Activated CD8-positive, alpha-beta memory T cell treated with anti-CD3 and anti-CD28 coated beads for 24 hours (primary cell): ENCODE measurements at places on chromosomes 2 and 18.

GRCh38 chr18:60196836-60197606 lies 175.6 kb downstream of the MC4R start:
- no peak for DNase-seq

DNA sequence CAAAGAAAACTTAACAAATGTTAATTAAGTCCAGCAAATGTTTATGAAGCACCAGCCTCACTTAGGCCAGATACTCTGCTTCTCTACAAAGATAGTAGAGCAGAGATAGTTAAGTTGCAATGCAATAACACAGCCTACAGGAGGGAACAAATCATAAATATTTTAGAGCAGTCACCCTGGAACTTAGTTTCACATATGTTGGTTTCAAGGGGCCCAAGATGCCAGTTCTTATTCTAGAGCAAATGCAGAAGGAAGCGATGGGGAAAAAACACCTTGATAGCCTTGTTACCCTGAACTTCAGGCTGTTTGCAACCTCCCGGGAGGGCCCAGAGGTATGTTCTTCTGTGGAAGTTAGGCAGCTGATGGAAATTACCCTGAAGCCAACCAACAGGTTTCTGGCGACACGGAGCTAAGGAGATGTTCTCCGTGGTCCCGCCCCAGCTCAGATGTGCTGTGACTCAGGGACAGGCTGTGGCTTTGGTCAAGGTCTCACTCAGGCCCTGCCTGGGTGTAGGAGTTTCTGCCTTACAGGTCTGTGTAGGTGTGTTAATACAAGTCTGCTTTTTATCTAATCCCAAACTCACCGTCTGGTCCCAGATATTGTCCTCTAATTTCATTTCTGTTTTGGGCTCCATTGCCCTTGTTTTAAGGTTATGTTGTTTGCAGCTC lies 3.8 kb downstream of the CTIF start:
- DNase-seq: no peak

- DNase-seq: no peak
Measured at GRCh38 chr2:121873864-121874263, 118.4 kb downstream of the TSN start.

DNA sequence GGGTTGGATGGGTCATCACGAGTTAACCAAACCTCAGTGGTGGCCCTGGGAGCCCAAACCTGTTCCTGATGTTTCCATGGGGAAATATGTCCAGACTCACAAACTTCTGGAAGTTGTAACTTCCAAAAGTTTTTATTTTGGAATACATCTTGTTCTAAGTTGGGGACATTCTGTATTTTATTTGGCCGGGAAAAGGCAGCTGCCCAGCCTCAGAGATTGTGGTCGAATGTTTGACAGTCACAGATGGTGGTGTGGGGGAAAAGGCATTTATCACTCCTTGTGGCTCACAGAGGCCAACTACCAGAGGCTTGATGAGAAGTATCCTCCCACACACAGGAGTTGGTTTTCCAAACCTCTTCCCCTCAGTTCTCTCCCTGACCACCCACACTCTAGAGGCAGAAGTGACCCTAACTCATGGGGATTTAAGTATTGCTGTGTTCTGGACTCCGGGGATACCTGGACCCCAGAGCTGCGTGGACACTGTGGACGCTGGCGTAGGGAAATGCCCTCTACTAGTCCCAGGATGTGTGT lies 124.7 kb upstream of the PPP1CB start:
- DNase-seq: no peak

GRCh38 chr18:24584205-24584604 lies 123.8 kb downstream of the HRH4 start:
- DNase-seq: no peak

GRCh38 chr2:232213176-232213575 lies 165.4 kb upstream of the ALPP start:
- no peak for DNase-seq

- DNase-seq: no peak
Measured at GRCh38 chr2:68236876-68237275, 15.5 kb downstream of the PPP3R1 start.

DNA sequence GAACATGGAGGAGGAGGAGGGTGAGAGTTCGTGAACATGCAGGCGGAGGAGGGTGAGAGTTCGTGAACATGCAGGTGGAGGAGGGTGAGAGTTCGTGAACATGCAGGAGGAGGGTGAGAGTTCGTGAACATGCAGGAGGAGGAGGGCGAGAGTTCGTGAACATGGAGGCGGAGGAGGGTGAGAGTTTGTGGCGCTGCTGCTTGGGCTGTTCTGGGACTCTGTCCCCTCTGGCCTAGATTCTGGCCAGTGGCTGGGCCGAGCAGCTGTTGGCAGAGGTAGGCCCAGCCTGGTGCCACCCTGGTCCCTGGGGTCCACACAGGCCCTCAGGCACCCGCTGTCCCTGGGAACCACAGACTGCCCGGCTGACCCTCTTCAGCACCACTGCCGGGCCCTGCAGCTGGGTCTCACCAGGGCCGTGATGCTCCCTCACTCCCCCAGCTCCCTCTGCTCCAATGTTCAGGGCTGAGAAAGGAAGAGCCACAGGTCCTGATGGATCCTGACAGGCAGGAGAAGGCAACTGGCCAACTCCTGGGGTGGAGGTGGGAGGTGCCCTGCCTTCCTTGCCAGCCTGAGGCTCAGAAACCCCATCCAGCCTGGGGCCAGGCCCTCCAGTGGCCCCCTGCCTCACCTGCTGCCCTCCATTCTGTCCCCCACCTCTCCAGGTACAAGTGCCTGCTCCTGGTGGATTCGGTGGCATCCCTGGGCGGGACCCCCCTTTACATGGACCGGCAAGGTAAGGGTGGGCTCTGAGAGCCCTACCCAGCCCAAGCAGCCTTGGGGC lies 3.9 kb downstream of the AGXT start:
- no peak for DNase-seq

DNA sequence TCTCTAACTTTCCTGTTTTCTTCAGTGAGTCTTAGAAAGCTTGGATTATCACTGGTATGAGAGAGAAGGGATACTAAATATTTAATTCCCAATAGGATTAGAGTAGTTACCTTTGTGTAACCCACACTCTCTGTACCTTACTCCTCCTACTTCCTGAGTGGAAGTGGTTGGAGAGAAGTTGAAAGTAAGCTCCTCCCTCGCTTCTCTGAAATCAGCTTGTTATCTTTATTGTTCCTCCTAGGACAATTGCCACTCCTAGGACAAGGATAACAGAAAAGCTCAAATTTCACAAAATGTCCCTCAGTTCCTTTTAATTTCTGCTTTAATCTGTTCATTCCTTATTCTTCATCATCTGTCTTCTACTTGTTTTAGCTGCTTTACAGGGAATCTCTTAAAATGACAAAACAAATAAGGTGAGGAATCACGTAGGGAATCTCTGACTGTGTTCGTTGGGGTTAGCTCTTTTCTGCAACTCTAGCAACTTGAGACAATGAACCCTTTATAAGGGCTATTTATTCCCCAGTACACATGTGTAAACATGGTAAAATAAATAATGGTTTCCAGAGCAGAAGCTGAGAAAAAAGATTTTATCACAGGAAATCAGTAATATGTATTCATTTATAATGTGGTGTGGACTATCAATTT lies 8.6 kb downstream of the ITPRID2 start:
- no peak for DNase-seq

- no peak for DNase-seq
Measured at GRCh38 chr2:174628528-174629169, 31.0 kb upstream of the WIPF1 start.

GRCh38 chr18:2572171-2572569 lies 813 bp downstream of the NDC80 start:
- DNase-seq: no peak

DNA sequence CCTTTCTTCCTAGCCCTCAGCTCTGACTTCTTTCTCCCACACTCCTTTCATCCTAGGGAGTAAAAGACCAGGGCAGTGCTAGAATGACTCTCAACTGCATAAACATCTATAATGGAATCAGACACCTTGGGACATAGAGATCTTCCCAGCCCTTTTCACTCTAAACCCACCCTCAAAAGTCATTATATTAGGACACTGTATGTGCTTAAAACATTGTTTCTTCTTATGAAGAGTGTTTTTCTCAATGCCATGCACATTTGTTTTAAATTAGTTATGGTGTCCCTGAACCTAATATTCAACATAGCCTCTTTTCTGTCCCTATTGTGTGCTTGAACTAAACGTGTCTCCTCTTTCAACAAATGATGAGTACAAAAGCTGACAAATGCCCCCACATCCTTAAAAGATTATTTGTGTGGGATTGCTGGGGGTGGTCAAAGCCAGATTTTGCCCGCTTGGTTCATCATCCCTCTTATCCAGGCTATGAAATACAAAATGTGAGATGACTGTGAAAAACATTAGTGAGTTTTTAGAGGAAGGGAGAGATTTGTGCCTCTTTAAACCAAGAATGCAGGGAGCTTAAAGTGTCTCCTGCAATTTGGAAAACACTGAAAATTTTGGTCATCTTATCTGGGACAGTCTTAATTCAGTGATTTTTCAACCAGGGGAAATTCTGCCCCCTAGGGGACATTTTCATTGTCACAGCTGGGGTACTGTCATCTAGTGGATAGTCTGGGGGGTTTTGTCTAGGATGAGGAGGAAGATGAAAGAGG lies 29.0 kb downstream of the SERPINB5 start:
- no peak for DNase-seq

- DNase-seq: peak; percentile 24
Measured at GRCh38 chr2:71614976-71615766, 161.8 kb downstream of the DYSF start.

DNA sequence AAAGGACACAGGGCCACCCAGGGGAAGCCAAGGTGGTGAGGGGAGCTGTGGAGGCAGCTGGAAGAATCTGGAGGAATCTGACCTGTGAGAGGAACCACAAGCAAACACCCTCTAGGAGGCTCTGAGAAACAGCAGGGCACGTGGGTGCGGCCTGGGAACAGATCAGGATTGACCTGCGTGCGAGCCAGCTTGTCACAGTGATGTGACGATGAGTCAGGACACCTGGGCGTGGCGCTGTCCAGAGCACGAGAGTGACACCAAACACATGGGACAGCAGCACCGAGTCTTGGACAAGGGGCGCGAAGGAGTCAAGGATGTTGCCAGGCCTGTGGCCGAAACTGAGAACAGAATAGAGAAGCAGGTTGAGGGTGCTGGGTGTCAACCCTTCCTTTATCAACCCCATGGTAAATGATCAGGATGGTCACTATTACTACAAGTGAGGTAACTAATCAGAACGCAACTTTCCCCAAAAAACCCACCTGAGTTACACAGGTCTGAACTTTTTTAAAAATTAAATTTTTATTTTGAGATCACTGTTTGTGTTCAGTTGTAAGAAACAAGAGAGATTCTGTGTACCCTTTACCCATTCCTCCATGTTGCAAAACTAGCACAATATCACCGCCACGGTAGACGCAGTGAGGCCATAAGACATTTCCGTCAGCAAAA lies 637 bp upstream of the SFT2D3 start:
- DNase-seq: no peak

- DNase-seq: no peak
Measured at GRCh38 chr18:56118422-56118821, 520.0 kb downstream of the TXNL1 start.

DNA sequence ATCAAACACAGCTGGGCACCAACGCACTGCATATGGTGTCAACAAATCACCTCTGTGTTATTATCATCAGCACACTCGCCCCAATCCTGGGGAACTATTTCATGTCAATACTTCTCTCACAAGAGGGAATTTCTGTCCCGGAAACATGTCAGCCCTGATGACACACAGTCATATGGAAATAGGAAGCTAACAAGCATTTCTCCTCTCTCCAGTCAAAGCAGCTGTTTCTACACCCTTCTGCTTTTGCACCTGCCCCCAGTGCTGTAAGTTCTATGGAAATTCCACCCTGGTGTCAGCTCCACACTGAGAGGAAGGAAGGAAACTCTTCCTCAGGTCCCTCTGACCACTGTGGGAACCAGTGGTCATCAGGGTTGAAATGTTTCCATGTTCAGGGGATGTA lies 447.6 kb upstream of the ID2 start:
- DNase-seq: no peak

GRCh38 chr2:236702657-236703372 lies 133.2 kb downstream of the ACKR3 start:
- no peak for DNase-seq

DNA sequence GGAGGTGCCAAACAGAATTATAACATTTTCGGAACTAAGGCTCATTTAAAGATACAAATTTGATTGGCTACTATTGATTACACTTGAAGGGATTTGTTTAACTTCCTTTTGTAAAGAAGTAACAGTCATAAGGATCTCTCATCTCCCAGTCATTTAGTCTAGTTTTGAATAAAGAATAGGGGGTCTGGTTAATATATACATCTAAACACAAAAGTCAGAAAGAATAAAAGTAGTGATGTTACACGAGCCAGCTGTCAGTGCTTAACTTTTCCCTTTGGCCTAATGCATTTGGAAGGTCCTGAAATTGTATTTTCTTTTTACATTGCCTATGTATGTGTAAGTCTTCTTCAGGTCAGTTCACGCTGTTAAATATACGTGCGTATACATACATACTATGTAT lies 8.1 kb downstream of the SEPTIN2 start:
- no peak for DNase-seq

DNA sequence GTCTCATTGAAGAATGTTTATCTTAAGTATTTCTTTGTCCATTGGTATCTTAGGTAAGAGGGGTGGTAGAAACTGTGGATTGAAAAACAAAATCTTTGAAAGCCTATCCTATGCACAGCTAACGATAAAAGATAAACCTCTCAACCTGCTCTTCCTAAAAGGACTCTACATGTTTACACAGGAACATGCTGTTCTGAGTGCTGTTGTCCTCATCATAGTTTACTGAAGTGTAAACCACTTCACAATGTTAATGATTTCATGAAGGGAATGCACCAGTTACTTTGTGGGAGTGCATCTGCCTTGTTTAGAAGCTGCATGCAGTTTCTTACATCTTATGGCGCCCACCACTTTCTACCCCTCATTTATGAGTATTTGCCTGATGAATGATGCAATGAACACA lies 1.2 kb downstream of the ACMSD start:
- DNase-seq: no peak

GRCh38 chr2:37068686-37069085 lies 15.5 kb downstream of the HEATR5B start:
- DNase-seq: no peak

GRCh38 chr2:236576087-236576486 lies 6.5 kb downstream of the ACKR3 start:
- no peak for DNase-seq

- DNase-seq: no peak
Measured at GRCh38 chr2:21358976-21359375, 235.2 kb downstream of the TDRD15 start.

- DNase-seq: no peak
Measured at GRCh38 chr2:45904267-45904945, 252.9 kb downstream of the PRKCE start.

DNA sequence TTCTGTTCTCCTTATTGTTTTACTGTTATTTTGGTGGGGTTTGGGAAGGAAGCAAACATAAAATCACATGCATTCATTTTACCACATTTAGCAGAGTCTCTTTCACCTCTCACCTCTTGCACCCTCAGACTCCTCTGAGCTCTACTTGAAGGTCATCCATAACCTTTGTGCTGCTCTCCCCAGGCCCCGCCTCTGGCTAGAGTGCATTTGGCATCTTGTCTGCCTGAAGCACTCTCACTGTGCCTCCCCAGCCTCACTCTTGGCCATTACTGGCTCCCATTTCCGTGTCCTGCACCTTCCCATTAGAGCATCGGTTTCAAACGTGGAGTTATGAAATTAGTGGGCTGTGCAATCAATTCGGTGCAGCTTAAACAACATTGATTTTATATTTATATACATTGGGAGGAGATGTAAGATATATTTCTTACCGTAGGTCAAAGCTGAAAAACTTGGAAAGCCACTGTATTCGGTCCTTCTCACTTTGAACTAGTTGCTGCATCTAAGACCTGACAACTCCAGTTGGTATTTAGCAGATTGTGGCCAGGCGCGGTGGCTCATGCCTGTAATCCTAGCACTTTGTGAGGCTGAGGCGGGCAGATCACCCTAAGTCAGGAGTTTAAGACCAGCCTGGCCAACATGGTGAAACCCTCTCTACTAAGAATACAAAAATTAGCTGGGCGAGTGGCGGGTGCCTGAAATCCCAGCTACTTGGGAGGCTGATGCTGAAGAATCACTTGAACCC lies 6.9 kb upstream of the ZFAND2B start:
- DNase-seq: no peak
